ENCODE measurements at places on chromosomes 16 and 17.

DNA sequence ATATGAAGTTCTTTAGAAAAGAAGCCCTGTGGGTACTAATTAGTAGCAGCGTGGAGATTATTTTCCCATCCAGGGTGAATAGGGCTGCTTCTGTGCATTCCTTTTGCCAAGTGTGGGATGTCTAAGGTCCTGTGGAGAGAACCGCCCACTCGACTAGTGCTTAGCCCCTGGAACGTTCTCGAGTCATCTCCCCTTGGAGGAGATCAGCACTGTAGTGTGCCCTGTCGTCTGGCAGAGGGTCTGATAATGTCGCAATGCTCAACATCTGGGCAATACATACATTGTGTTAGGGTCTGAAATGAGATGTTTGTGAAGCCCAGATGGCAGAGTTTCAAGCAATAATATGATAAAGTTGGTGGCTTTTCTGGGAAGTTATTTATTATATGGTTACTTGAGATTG lies 64.8 kb downstream of the SPECC1 start:
- DNase-seq, result no peak

GRCh38 chr16:54489225-54490111 lies 202.9 kb upstream of the IRX3 start:
- no peak for DNase-seq

DNA sequence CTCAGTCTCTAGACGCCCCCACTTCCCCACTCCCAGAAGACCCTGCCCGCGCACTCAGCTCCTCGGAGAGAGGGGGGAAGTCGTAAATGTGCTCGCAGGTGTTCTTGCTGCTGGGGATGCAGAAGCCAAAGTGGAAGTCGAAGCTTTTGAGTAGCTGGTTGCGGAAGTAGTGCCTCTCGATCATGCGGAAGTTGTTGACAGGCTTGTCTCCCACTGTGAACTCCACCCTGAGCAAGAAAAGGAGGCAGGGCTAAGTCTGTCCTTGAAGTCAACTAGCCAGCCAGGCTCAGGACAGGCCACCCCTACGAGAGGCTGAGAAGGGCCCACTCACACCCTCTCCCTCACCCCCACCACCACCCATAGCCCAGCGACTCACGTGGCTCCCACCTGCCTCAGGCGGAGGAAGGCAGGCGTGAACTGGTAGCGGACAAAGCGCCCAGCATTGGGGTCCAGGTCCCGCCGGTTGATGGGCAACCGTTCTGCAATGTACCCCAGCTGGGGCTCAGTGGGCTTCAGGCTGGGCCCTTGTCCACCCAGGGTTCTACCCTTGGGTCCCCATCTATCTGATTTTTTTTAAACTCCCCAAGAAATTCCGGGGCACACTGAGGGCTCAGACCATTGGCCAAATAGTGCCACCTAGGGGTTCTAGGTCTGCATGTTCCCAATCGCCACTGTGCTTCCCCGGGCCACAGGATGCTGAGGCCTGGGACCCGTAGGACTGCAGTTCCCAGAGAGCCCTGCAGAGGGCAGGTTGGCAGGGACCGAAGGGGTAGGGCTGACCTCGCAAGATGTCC lies 4.6 kb downstream of the UNC119 start:
- DNase-seq, result peak; percentile 83

DNA sequence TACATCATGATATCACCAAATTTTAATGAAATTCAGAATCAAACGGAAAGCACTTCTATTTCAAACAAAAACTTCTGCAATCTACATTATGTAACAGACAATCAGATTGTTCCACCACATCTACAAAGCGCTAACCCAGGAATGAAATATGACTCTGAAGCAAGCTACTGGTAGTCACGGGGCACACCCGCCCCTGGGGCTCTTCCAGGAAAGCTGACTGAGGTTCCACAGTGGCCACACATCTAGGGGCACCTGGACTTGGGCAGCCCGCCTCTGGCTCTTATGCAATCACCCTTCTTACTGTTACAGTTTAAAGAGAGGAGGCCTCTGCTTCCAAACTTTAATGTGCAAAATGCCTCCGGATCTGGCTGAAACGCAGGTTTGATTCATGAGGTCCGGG lies 27.5 kb downstream of the ZCCHC14 start:
- no peak for DNase-seq

- DNase-seq, result no peak
Observed at GRCh38 chr17:71922439-71922838, 198.4 kb upstream of the SOX9 start.

DNA sequence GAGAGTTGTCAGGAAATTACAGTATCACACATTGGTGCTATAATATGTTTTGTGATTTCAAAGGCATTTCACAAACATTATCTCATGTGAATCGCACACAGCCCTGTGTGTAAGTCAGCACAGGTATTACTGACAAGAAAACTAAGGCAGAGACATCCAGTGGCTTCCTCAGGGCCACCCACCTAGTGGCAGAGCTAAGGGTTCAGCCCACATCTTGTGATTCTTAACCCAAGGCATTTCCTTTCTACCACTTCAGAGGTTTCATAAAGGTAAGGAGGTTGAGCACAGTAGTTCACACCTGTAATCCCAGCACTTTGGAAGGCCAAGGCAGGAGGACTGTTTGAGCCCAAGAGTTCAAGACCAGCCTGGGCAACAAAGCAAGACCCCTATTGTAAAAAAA lies 58.2 kb downstream of the STX8 start:
- no peak for DNase-seq

GRCh38 chr16:67184453-67184994 lies 761 bp upstream of the MATCAP1 start:
- peak; percentile 52 for DNase-seq

- no peak for DNase-seq
Observed at GRCh38 chr17:689556-690275, 24.9 kb downstream of the VPS53 start.

GRCh38 chr17:58202859-58203258 lies 10.3 kb downstream of the EPX start:
- DNase-seq, result no peak

DNA sequence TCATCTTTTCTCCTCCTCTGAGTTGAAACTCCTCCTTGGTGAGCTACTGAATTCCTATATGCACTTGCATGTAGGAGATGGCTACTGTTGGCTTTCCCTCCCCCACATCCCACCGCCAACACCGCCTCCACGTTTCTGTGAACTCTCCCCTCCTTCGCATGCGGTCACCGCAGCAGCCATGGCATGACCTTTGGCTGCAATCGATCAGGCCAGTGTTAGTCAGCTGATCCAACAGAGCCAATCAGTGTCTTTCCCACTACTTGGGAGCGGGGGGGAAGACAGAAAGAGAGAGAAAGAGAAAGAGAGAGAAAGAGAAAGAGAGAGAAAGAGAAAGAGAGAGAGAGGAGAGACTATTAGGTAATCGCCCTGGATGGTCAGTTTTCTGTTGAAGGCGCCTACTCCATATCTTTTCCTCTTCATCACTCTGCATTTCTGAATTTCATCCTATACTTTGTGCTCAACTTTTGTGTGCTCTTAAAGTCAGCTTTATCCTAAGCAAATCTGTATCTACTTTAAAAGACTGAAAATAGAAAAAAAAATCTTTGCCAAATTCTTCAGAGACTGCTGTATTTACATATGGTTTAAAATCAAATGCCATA lies 22.7 kb downstream of the ASGR1 start:
- DNase-seq, result no peak

DNA sequence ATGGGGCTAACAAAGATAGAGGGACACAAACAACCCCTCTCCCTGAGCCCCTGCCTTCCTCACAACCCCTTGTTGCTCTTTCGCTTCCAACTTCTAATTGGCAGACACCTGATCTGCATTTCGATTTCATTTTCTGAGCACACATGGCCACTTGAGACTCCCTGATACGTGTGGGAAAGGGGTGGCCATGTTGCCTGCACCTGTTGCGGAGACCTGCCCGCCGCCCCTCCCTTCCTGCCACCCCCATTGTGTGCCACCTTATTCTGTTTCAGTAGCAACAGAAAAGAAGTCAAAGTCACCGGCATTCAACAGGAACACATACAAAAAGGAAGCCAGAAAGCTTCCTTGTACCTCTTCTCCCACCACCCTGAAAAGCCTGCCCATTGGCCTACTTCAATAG lies 254.7 kb upstream of the SOX9 start:
- DNase-seq, result no peak

DNA sequence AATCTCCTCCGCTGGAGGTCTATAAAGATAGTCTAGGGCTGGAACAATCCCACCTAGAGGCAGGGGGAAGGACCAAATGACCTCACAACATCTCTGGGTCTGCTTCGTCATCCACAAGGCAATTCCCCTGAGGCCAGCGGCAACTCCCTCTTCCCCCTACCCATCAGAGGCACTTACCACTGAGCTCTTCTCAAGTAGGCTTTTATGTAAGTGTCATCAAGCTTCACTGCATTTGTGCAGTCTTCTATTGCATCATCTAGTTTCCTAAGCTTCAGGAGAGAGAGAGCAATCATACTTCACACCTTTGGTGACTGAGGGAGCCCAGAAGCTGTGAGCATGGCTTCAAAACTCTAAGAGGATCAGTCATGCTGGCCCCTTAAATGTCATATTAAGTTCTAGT lies 21.0 kb downstream of the CNP start:
- DNase-seq, result no peak

DNA sequence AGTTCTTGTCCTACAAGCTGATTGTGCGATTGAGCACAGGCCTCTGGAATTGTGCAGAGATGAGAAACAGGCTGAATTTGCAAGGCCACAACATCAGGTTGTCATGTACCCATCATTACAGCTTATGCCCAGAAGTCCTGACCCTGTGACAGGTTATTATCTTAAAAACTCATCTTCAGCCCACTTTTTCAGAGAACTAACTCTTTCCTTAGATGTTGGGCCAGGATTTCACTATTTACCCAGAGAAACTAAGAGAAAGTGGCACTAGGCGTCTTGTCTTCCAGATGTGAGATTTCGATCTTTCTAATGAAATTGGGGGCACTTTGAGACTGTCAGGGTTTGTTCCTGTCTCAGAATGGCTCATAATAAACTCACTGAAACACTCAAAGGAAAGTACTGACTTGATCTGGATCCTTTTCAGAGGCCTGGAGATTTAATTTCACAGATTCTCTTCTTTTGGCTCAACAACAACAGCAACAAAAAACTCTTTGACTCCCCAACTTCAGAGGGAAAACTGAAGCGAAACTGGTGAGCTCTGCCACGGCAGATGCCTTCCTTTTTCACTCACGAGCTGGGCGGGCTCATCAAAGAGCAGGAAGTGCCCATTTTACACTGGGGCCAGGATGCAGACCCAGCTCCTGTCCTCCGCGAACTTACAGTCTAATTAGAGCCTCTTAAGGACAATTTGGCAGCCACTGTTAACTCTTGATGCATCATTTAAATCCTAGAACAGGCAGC lies 17.7 kb upstream of the SLC12A3 start:
- DNase-seq, result no peak

DNA sequence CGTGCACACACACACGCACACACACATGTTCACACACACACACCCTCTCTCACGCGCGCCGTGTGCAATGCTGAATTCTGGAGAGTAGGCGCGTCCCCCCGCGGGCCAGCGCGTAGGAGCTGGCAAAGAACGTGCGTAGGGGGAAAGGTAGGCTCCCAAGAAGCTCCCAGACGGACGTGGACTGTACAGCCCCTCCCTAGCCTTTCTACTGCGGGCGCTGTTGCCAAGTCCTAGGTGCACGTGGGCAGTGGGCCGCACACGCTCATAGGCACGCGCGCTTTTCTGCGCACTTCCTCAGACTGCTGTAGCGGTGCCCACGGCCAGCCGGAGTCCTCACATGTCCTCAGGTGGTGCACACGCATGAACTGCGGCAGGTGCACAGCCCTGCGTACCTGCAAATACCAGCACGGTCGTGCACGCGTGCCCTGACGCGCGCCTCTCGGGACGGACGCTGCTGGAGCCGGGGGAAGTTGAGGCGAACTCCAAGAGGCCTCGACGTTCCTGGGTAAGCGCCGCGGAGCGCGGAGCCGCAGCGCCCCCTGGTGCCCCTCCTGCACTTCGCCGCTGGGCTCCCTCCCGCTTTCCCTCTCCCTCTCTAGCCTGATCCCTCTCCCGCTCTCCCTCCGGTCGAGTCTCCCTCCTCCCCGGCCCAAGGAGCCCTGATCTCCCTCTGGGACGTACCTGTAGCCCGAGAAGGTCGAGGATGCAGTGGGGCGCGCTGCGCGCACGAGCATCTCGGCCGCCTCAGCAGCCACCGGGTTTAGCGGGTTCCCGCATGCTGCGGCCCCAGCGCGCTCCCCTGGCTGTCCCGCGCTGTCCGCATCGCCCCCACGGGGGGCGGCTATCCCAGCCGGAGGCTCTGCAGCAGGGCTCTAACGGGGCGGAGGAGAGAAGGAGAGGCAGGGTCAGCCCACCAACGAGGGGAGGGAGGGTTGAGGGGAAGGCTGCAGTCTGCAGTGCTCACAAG lies 749 bp downstream of the GRIN2A start:
- peak; percentile 84 for DNase-seq

DNA sequence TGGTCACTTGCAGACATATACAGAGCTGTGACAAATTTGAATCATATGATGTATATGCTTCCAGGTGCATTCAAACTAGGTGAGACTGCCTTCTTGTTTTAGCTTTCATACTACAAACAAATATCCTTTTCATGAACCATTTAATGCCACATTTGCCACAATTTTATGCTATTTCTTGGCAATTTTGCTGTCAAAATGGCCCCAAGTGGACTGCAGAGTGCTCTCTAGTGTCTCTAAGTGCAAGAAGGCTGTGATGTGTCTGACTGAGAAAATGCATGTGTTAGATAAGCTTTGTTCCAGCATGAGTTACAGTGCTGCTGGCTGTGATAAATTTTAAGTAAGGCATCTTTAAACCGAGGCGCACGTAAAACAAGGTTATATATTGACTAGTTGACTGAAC lies 38.3 kb downstream of the CDH13 start:
- DNase-seq, result no peak

DNA sequence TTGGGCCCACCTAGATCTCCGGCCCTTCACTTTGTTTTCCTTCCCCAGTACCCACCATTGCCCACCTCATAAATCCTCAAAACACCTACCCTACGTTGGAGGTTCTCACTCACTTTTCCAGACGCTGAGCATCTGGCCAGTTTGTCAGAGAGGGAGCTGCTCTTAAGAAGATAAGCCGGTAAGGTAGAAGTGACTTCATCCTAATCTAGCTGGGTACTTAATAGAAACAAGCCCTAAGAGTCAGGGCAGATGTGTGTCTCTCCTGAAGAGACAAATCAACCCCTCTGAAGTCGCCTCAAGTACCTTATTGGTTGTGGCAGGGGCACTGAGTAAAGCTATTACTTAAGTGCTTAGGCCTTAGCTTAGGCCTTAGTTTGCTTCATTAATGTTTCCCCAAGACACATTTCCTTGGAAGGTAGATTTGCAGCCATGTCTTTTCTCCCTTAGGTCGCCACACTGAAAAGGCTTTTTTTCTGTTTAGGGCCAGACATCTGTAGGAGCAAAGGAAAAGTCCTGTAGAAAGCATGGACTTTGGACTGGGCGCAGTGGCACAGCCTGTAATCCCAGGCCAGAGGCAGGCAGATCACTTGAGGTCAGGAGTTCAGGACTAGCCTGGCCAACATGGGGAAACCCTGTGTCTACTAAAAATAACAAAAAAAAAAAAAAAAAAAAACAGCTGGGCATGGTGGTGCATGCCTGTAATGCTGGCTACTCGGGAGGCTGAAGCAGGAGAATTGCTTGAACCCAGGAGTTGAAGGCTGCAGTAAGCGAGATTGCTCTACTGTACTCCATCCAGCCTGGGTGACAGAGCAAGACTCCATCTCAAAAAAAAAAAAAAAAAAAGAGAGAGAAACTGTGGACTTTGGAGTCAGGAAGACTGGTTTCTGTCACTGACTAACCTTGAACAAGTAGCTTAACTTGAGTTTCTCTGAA lies 1.0 kb downstream of the TACO1 start:
- peak; percentile 73 for DNase-seq

GRCh38 chr17:40714473-40714872 lies 10.9 kb upstream of the KRT24 start:
- no peak for DNase-seq

Data from WERI-Rb-1 (cell line).